ENCODE measurements at places on chromosomes 2 and 18. TPM values are rescaled to one million over a fixed set of nuclear protein-coding genes. Genes with fewer than 3 reads are reported as not detected.

DNA sequence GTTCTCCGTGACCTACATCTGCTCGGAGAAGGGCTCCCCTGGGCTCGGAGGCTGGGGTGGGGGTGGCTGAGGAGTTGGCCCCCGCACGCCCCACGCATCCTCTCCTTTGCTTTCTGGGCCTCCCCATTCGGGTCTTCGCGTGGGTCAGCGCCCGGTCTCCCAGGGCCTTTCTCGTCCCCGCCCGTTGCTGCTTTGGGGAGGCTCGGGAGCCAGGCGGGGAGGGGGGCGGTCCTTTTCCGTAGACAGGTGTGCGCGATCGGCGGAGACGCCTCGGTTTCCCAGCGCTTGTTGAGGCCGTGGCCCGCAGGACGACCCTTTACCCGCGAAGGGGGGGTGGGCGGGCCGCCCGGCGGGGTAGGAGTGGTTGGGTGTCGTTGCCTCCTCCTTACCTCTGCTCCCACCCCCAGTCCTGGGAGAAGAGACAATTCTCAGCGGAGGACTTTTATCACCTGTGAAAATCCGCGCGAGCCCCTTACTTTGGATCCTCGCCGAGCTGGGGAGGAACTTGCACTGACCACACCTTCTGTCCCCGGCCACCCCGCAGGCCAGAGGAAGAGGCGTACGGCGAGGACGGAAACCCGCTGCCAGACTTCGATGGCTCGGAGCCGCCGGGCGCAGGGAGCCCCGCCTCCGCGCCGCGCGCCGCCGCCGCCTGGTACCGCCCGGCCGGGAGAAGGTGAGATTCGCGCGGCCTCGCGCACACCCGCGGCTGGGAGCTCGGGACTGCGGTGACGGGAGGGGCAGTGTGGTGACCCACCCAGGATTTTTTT is 2.6 kb downstream of the ADCYAP1 start:
- no peak for DNase-seq

- no peak for DNase-seq
These were observed 67.5 kb upstream of the BZW1 start for GRCh38 chr2:200744201-200744602.

DNA sequence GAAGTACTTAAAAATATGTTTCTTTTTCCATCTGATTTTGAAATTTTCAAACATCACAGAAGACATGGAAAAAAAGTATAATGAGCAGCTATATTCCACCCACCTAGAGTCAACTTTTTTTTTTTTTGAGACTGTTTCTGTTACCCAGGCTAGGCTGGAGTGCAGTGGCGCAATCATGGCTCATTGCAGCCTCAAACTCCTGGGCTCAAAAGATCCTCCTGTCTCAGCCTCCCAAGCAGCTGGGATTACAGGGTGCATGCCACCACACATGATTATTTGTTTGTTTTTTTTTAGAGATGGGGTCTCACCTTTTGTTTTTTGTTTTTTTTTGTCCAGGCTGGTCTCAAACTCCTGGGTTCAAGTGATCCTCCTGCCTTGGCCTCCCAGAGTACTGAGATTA is 26.6 kb upstream of the UGGT1 start:
- no peak for DNase-seq

The RABL2A gene
- 1.1 TPM for polyA plus RNA-seq

The MYO7B gene
- polyA plus RNA-seq = 0.47 TPM

The DSG3 gene
- polyA plus RNA-seq = under 0.01 TPM

The SGPP2 gene
- polyA plus RNA-seq = 0.06 TPM

The MAP4K4 gene
- polyA plus RNA-seq = 20.1 TPM

The RAD51AP2 gene
- polyA plus RNA-seq = not detected

All from psoas muscle (tissue), 8 donors.